ENCODE measurements at places on chromosomes 7 and 10. TPM values are rescaled to one million over a fixed set of nuclear protein-coding genes. Genes with fewer than 3 reads are reported as not detected.

- H3K36me3 ChIP-seq: no peaks in the 10 kb centered on the region
- H3K27ac ChIP-seq: no peak overlapping the region
- no peak overlapping the region for H3K4me3 ChIP-seq
- peaks cover 24% of the 10 kb centered on the region for H3K4me1 ChIP-seq
- DNase-seq: no peak
These were observed 31.1 kb downstream of the SEMA3E start for GRCh38 chr7:83617858-83618257.

DNA sequence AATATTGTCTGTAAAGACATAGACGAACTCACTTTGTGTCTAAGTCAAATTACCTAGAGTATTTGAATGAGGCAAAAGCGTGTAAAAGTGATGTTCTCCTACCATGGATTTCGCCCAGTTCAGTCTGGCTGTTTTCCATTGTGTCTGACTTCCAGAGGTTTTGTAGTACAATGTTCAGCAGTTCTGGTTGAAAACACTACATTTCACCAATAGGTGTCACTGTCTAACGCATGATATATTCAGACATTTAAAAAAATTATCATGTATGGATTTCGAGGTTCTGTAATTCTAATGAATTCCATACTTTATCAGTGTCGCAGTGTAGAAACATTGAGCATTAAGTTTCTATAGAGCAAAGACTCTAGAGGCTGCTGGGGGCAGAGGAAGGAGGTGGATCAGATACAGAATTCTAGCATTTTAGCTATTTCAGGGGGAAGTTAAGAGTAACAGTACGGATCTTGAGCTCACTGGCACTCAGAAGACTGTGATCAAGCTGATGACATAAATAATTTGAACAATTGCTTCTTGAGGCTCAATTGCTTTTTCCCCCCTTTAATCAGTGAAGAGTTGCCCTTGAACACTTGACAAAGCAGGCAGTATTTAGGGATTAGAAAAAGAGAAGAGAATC, 196.9 kb upstream of the RHOBTB1 start:
- DNase-seq: no peak
- H3K27me3 ChIP-seq: no peaks in the 10 kb centered on the region
- H3K27ac ChIP-seq: no peak overlapping the region
- peaks cover 43% of the 10 kb centered on the region for H3K4me1 ChIP-seq
- H3K4me3 ChIP-seq: no peak overlapping the region

DNA sequence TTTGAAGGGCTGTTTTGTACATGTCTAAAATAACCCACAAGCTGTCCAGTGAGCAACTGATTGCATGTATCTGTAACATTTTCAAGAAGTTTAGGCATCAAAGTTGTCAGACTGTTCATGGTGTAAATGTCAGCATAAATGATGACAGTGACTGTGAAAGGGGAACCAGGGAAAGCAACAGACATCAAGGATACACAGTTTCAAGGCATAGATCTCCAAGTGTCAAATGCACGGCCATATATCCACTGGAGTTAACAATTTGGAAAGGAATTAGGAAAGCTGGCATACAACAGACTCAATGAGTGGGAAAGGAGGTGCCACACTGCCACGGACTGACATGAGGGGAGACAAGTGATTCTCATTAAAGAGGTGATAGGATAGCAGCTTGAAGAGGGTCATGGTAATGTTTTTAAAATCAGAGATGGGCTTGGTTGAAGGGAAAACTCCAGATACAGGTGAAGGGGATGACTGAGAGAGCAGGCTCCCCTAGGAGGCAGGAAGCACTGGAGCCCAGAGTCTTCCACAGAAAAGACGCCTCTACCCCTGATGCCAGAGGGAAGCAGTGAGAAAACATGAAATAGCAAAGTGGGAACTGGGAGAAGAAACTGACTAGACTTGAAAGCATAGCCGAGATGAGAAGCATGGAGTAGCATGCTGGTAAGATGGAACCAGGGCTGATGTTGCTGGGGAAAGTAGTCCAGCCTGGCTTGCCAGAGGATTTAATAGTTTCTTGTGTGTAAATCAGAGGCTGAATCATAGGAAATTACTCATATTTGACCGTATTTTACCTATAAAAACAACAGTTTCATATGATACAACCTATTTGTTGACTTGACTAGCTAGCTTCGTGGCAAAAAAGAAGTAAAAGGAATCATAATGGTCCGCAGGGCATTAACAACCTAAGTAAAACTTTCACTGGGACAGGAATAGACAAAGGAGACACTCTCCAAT, 18.6 kb downstream of the NSMCE4A start:
- H3K36me3 ChIP-seq: peaks cover 24% of the 10 kb centered on the region
- peaks cover 14% of the 10 kb centered on the region for H3K4me1 ChIP-seq
- no peaks in the 10 kb centered on the region for H3K27me3 ChIP-seq

C10orf143 gene
- 1.9 TPM for total RNA-seq

- peak overlapping the region; percentile 72 for H3K27ac ChIP-seq
- no peak for DNase-seq
- H3K27me3 ChIP-seq: no peaks in the 10 kb centered on the region
- 0 out of 2 replicates have a peak overlapping the region, but pooled peaks have one; percentile 14 for H3K4me3 ChIP-seq
- no peaks in the 10 kb centered on the region for H3K36me3 ChIP-seq
These were observed 82.6 kb downstream of the DNMBP start for GRCh38 chr10:99926925-99927720.

EBF3 gene
- 1.1 TPM for total RNA-seq

SDK1 gene
- total RNA-seq: 10.0 TPM

GRCh38 chr7:129471402-129471827, 30.9 kb upstream of the SMKR1 start:
- H3K27ac ChIP-seq: no peak overlapping the region
- peaks cover 21% of the 10 kb centered on the region for H3K4me1 ChIP-seq
- H3K4me3 ChIP-seq: no peak overlapping the region
- peaks cover 13% of the 10 kb centered on the region for H3K36me3 ChIP-seq
- no peaks in the 10 kb centered on the region for H3K27me3 ChIP-seq

GRCh38 chr10:58842860-58843376, 330.2 kb downstream of the BICC1 start:
- no peaks in the 10 kb centered on the region for H3K36me3 ChIP-seq
- H3K27me3 ChIP-seq: no peaks in the 10 kb centered on the region
- DNase-seq: no peak
- H3K27ac ChIP-seq: no peak overlapping the region
- peaks cover 11% of the 10 kb centered on the region for H3K4me1 ChIP-seq

GRCh38 chr10:105073999-105074398, 432.9 kb downstream of the SORCS3 start:
- H3K27ac ChIP-seq: no peak overlapping the region
- no peak for DNase-seq
- H3K4me3 ChIP-seq: no peak overlapping the region
- H3K27me3 ChIP-seq: no peaks in the 10 kb centered on the region
- H3K36me3 ChIP-seq: no peaks in the 10 kb centered on the region
- no peaks in the 10 kb centered on the region for H3K4me1 ChIP-seq

RELN gene
- 0.44 TPM for total RNA-seq
